ENCODE measurements at places on chromosomes 12 and 14. TPM values are rescaled to one million over a fixed set of nuclear protein-coding genes. Genes with fewer than 3 reads are reported as not detected.

DNA sequence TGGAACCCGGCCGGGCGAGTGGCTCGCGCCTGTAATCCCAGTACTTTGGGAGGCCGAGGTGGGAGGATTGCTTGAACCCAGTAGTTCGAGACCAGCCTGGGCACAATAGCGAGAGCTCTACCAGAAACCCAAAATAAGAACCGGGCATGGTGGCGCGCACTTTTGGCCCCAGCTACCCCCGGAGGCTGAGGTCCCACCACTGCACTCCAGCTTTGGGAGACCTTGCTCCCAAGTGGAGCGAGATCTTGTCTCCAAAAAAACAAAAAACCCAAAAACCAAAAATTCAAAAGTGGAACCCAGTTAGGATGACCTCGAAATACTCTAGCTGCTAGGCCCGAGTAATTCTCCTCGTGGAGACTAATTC, 769 bp upstream of the VTI1B start:
- H3K4me3 ChIP-seq = peak overlapping the region; percentile 97
- peaks cover 31% of the 10 kb centered on the region for H3K4me1 ChIP-seq
- peaks cover 8% of the 10 kb centered on the region for H3K36me3 ChIP-seq

- H3K4me3 ChIP-seq = no peak overlapping the region
- H3K27me3 ChIP-seq = no peaks in the 10 kb centered on the region
- peaks cover 13% of the 10 kb centered on the region for H3K36me3 ChIP-seq
- H3K4me1 ChIP-seq = no peaks in the 10 kb centered on the region
- no peak overlapping the region for H3K27ac ChIP-seq
Observed at GRCh38 chr12:109932878-109933503, 32.9 kb downstream of the TCHP start.

DNA sequence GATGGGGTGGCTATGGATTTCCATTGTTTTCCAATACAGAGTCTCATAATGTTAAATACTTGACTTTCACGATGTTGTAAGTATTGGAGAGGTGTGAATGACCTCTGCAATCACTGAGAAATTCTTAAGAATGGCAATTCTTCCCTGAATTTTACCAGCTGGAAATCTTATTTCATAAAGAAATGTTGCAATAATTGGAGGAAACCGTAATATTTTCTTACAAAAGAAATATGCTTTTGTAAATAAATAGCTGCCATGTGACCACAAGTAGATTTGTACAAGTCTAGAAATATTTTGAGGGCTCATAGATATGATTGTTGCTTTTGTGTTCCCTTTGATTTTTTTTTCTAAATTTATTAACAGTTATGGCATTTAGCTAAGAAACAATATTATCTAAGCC, 308.7 kb upstream of the ATP2B1 start:
- no peak overlapping the region for H3K27ac ChIP-seq
- no peaks in the 10 kb centered on the region for H3K4me1 ChIP-seq
- peaks cover 4% of the 10 kb centered on the region for H3K27me3 ChIP-seq
- H3K4me3 ChIP-seq = no peak overlapping the region
- no peak for DNase-seq

The MYH7 gene
- not detected for total RNA-seq

Data from natural killer cell treated with Interleukin-12 subunit alpha and Interleukin-12 subunit beta and Interleukin-15 and Interleukin-18, amount 100 ng/mL, for 72 hours (primary cell).